Activated T-cell treated with anti-CD3 and anti-CD28 coated beads, Interleukin-2, amount 50 U/mL, for 48 hours (primary cell): ENCODE measurements at places on chromosomes 7 and 10.

DNA sequence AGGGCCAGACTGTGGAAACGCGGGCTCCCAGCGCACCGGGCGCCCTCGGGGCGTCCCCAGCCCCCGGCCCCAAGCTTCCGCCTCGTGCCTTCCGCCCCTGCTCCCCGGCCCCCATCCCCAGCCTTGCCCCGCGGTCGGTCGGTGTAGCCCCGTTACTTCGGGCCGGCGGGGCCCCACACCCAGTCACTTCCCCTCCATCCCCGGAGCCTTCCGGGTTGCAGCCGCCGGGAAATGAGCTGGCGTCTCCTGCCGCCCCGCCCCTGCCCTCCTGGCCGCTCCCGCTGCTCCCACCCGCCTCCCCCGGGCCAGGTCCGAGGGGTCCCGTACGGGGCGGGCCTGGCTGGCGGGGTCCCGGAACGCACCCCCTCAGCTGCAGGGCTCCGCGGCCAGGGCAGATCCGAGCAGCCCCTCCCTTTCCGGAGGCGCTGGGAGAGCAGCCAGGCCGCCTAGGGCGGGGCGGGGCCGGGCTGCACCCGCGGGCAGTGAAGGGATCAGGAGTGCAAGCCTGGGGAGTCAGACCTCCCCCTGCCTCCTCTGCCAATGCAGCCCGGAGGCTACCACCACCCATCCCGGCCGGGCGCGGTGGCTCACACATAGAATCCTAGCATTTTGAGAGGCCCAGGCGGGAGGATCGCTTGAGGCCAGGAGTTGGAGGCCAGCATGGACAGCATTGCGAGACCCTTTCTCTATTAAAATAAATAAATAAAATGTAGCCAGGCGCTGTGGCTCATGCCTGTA, 709 bp downstream of the ARPC1B start:
- peak; percentile 84 for DNase-seq

- DNase-seq, result peak; percentile 37
Observed at GRCh38 chr10:97851341-97852001, 1.8 kb downstream of the GOLGA7B start.

DNA sequence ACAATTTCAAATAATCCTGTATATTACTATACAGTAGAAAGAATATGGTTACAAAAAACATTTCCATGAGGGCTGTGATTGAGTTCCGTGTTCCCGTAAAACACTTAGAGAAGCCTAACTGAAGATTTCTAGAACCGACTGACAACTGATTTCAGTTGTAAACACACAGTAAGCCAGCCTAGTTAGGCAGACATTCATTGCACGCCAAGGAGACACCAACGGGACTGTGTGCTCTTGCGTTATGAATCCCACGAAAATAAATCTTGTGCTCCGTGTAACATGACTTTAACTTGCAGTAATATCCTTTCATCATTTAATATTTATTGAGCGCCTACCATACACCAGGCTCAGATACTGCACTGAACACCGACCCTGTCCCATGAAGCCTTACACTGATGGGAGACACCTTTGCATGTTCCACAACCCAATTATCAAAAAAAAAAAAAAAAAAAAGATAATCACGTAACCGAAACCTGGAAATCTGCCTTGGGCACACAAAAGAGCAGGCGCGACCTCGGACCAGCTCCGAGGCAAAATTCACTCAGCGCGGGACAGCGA, 420 bp upstream of the KLHL7 start:
- no peak for DNase-seq

GRCh38 chr10:77737608-77738007, 100.0 kb upstream of the KCNMA1 start:
- DNase-seq, result no peak

DNA sequence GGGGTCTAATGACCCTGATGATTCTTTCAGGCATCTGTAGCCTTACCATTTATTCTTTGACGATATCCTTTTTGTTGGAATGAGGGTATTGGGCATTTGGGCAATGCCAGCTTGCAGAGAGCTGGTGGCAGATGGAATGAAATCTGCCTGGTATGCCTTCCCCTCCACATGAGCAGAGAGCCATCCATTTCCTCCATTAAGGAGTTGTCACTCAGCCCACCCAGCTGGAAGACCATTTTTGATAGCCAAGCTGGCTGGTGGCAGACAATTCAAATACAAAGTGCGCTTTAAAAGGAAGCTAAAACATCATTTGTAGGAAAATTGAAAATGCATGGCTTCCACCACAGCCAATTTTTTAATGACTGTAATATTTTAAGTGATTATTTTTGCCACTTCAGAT, 240.1 kb upstream of the SLC26A5 start:
- DNase-seq, result no peak

DNA sequence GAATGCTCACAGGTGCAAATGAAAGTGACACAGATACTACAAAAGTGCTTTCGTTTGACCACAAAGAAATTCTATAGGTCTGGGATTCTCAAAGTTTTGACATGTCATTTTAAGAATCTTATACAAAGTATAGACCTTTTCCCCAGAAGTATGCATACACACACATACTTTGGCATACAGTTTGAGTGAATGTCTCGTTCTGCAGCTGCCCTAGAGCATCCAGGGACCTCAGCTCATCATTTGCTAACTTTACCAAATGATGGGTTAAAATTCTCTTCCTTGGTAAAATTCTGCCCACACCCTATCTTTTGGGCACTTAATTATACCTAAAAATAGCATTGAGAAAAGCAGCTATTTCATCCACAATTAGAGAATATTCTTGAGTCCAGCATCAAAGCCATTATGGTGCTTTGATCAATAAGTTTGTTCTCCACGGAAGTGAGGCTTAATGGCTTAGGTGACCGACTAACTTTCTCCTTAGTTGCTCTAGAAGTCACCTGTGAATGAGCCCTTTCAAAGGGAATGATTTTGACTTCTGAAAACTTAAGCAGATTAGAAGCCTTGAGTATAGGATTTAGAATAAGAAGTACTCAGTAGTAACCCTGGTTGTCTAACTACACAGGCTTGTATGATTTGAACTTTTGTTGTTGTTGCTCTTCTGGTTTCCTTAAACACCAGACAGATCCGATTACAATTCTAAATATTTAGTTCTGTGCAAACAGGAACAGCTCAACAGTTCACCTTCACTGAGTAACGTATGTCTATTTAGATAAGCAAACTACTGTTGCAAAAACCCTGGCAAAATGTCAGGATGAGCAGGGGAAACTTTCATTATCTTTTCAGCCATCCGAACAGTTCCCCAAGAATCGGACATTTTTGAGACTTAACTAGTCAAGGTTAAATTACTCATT, 70.6 kb downstream of the CNNM2 start:
- no peak for DNase-seq

DNA sequence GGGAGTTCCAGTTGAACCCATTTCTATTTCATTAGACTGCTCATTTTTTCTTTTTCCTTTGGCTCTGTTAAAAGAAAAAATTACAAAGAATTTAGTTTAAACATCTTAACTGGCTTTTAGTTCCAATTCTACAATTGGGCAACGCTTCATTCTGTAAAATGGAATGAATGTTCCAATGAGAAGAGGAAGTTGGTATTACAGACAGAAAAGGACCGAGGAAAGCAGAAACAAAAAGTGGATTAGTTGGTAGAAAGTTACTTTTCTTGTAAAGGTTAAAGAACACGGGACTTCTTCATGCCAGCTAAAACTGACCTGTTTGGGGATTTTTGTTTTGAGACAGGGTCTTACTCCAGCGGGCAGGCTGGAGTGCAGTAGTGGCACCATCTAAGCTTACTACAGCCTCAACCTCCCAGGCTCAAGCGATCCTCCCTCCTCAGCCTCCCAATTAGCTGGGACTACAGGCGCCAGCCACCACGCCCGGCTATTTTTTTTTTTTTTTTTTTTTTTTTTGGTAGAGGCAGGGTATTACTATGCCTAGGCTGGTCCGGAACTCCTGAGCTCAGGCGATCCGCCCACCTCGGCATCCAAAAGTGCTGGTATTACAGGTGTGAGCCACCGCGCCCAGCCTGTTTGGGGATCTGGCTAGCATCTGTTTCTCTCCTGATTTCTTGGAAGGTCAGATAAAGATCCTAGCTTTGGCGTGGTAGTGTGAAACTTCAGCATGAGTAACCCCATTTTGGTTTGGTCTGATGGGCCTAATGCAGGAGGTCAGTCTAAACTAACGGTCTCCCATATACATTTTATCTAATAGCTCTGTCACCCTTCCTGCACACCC, 1.3 kb upstream of the VDAC2 start:
- no peak for DNase-seq

DNA sequence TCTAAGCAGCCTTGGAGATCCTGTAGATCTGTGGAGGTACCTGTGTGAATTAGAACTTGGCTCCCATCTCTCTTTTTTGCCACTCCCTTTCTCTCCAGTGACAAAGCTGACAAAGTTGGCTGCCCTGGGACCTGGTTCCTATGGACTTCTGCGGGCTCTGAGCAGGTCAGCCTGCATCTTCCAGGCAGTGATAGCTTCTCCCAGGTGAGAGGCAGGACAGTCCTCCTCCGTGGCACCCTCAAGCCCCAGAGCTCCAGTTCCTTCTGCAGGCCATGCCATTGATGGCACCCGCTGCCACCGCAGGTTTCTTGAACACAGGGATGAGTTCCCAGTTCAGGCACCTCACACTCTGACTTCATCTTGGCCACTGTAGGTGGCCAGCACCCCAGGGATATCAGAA, 73.5 kb upstream of the GRB10 start:
- no peak for DNase-seq

- no peak for DNase-seq
Observed at GRCh38 chr10:1048349-1048731, 579 bp downstream of the IDI1 start.

GRCh38 chr10:97683556-97684367, 3.3 kb downstream of the AVPI1 start:
- no peak for DNase-seq

DNA sequence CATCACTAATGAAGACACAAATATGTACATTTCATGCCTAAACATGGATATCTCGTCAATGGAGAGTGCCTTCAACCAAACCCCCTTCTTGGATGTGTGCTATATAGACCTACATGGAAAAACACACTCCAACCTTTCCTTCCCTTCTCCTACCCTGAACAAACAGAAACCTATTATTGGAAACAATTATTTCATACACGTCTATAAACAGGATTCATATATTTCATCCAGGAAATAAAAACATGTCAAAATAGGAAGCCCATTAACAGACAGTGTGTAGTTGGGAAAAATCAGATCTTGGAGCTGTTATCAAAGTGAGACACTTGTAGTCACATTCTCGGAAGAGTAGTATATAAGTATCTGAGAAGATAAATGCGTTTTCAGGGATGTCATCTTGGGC, 81.1 kb downstream of the NRP1 start:
- no peak for DNase-seq

DNA sequence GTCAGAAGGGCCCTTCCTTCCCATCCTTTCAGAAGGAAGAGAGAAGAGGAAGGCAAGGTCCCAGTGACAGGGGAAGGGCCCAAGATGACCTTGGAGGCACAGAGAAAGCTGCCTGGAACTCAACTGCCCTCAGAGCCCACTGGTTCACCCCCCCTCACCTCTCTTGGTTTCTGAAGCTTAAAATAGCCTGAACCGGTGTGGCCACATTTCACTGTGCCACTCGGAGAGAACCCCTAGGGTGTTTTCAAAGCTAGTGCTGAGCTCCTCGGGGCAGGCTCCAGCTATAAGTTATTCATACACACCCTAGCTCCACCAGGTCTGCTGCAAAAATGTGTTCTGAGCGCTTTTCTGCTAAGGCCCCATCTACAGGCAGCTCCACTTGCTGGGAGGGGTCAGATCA, 60.9 kb upstream of the ADRB1 start:
- no peak for DNase-seq

- peak; percentile 77 for DNase-seq
Observed at GRCh38 chr10:110357252-110357780, 52.6 kb upstream of the SMNDC1 start.

- DNase-seq, result no peak
Observed at GRCh38 chr10:43174969-43175368, 36.7 kb downstream of the CSGALNACT2 start.

- DNase-seq, result no peak
Observed at GRCh38 chr7:137324796-137325696, 18.5 kb downstream of the PTN start.

DNA sequence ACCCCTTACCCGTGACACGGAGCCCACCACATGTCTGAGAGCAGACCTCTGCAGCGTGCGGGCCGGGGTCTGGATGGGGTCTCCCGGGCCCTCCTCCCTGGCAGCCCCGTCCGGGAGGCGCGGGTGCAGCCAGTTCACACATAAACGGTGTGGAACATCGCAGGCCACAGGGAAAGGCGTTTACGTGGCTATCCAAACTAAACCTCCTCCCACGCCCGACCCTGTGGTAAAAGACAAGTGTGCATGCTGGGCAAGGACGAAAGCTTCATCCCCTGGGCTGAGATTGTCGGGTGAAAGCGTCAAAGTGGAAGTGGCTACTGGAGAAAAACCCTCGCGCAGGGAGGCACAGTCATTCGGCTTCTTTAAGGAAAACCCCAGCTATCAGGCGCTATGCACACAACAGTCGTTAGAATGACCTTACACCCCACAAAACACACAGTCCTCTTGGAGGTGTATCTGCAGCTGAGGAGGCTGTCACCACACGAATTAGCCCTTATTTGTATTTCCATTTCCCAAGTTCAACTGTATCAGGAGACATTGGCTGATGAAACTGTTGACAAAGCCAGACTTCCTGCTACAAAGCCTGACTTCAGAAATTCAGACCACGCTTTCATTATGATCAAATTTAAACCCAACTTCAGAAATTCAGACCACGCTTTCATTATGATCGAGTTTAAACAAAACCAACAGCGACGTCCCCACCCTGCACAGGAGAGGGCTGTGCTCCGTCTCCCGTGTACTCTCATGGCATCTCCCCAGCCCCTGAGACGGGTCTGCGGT, 15.3 kb downstream of the GPER1 start:
- peak; percentile 60 for DNase-seq

- DNase-seq, result no peak
Observed at GRCh38 chr7:127375631-127376030, 16.9 kb downstream of the ZNF800 start.

DNA sequence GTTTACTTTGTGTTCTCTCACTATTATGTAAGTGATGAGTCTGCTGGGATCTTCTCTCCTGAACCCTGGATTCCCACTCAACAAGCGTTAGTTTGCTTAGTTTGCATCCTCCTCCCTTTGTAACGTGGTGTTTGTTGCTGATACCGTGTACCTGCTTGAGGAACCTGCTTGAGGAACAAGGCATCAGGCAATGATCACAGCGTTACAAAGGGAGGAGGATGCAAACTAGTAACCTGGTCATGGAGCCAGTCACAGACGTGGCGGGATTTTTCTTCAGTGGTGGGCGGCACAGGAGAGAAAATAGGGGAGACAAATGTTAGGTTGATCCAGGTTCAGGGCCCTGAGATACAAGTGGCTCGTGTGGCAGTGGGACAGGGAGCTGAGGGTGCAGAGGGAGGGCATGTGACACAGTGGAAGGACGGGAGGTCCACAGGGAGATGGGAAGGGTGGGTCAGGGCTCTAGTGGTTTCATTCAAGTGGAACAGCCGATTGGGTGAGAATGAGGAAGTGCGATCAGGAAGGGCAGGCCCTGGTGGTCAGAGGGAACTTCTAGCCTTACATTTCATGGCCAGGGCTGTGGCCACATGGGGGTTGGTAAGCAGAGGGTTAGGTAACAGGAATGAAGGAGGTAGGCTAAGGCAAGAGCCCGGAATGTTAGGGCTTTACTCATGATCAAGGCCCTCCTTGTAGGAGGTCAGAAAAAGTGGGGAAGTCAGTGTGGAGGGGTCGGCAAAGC, 38.0 kb downstream of the SNX10 start:
- no peak for DNase-seq
